Thymus (tissue), 14 donors: ENCODE measurements at places on chromosomes 1 and 21.

DNA sequence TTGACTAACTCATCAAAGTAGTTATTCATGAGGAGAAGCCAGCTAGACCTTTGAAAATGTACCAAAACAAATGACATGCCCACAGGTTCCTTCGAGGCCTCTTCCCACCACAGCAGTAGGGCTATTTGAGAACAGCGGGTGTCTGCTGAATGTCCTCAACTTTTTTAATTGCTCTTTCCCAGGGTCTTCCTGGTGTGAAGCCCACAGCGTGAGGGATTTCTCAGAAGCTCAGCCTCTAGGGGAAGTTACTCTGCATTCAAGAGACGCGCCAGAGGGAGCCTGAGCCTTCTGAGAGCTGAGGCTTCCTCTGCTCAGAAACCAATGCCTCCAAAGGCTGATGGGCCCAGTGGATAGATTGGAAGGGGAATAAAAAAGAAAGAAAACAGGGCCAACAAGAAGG lies 153.6 kb downstream of the OLFM3 start:
- DNase-seq = no peak

GRCh38 chr1:62176597-62177312 lies 17.9 kb upstream of the L1TD1 start:
- DNase-seq = no peak

- no peak for DNase-seq
Observed at GRCh38 chr1:226838456-226838855, 32.0 kb upstream of the PSEN2 start.

- no peak for DNase-seq
Observed at GRCh38 chr1:85330711-85331290, 54.4 kb upstream of the BCL10 start.

GRCh38 chr1:207224666-207225065 lies 96.8 kb upstream of the CD55 start:
- DNase-seq = no peak

GRCh38 chr1:19091196-19091953 lies 118.7 kb downstream of the UBR4 start:
- DNase-seq = no peak

DNA sequence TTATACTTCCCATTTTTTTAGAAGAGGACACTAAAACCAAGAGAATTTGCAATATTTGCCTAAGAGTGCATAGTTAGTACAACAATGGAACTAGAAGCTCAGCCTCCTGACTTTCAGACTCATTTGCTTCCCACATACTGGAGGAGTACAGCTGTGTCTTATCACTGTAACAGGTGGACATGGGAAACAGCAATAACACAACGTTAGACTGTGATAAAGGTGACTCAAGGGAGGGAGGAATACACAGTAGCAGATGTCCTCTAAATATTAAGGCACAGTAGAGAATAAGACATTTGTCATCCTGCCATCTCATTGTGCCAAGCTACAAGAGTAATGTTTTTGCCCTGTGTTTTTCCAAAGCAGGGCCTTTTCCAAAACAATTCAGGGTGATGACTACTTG lies 55.4 kb upstream of the JAK1 start:
- DNase-seq = no peak

DNA sequence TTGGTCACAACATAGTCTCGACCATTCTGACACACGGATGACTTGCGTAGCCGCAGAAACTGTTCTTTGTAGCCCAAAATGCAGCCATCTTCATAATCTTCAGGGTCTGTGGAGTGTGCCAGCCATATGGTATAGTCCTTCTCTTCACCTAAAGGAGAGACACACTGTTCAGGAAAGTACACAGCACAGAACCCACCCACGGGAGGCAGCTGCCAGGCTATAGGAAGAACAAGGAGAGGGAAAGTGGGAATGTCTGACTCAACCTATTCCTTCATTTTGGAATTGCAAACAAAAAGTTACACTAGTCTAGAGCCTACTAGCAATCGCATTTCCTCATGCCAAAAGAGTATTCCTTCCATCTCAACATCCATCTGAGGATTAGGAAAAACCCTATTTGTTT lies 16.2 kb upstream of the MYBPHL start:
- no peak for DNase-seq

GRCh38 chr1:235504122-235504493 lies at the start of gene B3GALNT2:
Gene B3GALNT2 (minus strand): TSS chr1:235504452. CDS start chr1:235504252, 200 bp downstream.
- no peak for DNase-seq

DNA sequence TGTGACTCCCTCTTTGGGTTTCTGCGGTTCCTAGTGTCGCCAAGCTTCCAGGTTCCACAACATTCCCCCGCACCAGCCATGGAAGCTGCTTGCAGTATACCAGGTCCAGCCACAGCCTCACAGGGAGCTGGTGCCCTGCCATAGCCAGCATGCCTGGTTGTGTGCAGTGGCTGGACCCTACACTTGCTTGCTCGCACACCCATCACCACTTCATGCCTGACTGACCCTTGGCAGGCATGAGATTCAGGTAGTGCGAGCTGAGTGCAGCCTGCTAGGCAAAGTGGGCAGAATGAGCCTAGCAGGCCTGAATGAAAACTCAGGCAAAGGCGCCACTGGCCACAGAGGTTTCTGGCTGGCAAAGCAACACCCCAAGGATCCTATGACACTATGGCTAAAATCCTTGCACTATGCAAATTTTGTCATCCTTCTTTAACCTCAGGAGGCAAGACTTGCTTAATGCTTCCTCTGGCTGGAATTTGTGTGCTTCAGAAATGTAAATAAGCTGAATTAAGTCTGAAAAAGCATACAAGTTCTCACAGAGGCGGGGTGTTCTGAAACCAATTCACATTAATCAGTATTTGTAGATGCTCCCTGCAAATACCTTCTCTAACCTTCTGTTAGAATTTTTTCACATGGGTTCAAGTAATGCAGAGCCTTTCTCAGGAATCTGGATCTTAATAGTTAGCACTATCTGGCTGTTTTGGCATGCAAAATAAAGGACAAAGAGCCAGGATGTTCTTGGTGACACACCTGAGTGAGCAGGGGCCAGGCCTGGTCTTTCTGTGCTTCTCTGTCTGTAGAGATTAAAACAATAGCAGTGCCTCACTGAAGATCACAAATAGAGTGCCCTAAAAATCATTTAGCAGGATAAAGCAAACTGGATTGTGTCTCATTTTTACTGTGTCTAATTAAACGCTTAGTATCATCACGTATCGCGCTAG lies 256.9 kb downstream of the GPATCH2 start:
- DNase-seq = no peak

DNA sequence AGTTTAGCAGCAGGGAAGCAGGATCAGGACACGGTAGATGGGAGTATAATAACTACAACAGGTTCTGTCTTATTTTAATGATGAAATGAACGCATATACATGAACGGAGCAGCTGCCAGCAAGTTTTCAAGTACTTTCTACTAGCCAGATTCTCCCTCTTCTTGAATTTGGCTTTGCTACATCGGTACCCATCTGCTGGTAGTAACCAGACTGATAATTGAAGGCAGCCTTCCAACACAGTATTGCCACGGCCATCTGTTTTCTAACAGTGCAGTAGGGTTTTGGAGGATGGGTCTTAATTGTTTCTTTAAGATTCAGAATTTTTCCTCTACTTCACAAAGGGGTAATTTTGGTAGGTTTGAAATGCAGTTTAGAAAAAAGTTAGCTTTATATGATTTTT lies 33.4 kb downstream of the CENPF start:
- DNase-seq = no peak

- DNase-seq = no peak
Observed at GRCh38 chr1:36446746-36447145, 3.5 kb downstream of the OSCP1 start.

DNA sequence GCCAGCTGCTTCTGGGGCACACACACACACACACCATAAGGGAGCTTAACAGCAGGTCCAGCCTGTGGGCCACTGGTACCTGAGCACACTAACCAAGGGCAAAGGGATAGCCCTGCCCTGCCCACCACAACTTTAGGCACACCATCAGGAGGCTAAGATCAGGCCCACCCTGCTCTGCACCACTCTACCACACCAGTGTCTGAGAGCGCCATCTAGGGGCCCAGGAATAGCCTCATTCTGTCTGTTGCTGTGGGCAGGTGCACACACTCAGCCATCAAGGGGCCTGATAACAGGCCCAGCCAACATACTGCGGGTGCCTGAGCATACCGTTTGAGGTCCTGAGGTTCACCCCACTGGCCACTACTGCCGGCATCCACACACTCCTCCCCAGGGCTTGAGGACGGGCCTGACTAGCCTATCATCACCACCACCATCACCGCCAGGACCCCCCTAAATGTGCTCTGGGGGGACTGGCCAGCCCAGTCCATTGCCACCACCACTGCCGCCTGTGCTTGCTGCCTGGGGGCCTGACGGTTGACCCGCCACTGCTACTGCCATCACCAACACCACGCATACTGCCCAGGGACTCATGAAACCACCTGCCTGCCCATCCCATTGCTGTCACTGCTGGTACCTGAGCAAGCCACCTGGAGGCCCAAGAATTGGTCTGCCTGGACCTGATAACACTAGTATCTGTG lies 31.3 kb downstream of the NSL1 start:
- no peak for DNase-seq

- no peak for DNase-seq
Observed at GRCh38 chr1:13908128-13908527, 208.1 kb downstream of the PRDM2 start.

DNA sequence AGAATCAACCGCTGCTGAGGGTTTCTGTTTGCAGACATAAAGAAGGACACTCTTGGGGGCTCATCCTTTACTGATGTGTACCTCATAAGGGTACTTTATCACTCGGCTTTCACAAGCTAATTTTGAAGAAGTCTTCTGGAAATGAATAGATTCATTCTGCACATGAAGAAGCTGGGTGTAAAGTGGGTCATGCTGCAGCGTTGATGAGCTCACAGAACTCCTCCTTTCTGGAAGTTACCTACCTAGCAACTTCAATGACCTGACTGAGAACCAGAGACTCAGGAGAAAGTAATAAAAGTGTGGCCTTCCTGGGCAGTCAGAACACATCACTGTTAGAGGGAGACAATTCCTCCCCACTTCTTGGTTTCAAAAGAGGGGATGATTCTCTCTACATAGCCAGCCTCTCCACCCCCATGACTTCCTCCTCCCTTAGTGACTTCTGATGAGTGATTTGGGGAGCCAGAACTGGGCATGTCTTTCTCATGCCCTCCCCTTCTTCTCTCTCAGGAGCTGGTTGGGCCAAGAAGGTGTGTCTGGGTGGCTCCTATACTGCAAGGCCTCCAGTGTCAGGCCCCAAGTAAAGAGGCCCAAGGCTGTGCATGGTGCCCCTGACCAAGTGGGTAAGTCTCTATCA lies 27.0 kb downstream of the PCNX2 start:
- DNase-seq = no peak

- DNase-seq = no peak
Observed at GRCh38 chr1:202750761-202751160, 40.5 kb upstream of the SYT2 start.

GRCh38 chr1:181135437-181135731 lies 46.9 kb downstream of the IER5 start:
- DNase-seq = no peak

DNA sequence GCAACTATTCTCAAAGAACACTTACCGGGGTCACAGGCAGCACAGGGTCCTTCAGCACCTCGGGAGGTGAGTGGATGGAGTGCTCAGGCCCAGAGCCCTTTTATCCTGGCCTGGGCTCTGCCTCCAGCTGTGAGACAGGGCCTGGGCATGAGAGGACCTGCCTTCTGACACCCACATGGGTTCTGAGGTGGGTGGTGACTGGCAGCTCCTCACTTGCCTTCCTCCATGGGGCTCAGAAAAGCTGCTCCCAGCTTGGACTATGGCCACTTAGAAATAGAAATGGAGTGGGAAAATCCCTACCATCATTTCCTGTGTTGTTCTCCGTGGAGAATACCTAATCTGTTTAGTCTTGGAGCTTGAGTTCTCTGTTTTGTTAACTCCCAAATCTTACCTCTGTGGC lies at the start of gene LCE1C:
Gene LCE1C, minus strand, starts transcription at position 76 of the 400 bp plus-strand sequence. CDS start 1,173 bp downstream, outside the sequence.
- no peak for DNase-seq

DNA sequence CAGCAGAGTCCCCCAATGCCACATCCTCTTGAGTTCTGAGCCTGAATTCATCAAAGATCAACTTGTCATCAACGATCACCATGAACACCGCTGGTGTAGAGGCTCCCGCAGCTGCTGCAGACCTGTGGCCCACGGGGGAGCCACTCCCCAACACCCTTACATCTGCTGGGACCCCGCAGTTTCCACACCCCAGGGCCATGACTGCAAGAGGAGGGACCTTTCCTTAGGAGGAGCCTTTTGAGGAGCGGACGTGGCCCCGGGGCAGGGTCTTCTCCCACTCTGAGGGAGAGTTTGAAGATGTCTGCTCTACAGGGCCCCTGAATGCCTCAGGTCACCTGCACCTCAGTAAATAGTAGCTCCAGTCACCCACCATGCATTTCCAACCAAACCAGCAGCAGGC lies 2.7 kb downstream of the PRDM15 start:
- no peak for DNase-seq

DNA sequence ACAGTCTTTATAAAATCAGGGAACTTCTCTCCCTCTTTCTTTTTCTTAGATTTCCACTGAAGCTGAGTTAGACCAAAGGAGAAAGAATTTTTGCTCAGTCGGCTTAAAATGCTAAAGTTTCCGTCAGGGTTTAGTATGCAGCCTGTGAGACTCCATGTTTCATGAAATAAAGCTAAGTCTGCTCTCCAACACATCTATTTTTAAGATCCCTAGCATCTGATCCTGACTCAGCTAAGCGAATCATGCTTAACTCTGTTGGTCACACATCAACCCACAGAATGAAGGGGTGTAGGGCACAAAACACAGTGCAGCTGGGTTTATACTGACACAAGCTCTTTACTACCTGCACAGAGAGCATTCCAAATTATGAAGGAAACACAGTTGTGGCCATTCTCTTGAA lies 102.4 kb upstream of the ZNF281 start:
- DNase-seq = no peak

GRCh38 chr21:29072873-29073221 lies 601 bp downstream of the CCT8 start:
- DNase-seq = peak; percentile 38

- DNase-seq = no peak
Observed at GRCh38 chr1:41272601-41273000, 30.5 kb upstream of the SCMH1 start.

DNA sequence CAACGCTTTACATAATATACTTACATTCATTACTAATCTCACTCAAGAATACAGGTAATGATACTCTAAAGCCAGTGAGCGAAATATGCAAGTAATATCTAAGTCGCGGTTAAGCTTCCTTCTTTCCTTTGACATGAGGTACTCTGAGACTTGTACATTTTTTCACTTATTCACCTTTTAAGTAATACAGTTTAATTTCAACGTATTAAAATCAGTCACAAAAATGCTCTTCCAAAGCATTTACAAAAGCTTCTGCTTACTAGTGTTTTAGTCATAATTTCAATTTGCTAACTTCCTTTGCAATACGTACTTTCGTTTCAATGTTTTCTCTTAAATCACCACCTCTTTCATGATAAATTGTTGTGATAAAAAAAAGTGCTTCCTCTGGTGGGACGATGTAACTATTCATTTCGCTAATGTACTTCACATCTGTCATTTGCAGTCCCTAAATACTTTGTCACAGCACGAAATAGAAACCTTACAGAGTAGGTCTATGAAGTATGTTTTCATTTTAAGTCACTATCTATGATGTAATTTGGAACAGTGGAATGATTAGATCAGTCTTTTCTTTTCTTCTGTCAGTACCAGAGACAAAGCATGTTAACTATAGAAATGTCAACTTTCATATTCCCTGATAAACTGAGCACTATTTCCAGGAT lies 34.0 kb upstream of the ADGRL4 start:
- DNase-seq = no peak

- no peak for DNase-seq
Observed at GRCh38 chr1:1020000-1020404, at the start of gene AGRN. Gene AGRN (plus strand): TSS chr1:1020120. CDS start chr1:1020173, 53 bp downstream.
